ENCODE measurements at places on chromosomes 2 and 18. TPM values are rescaled to one million over a fixed set of nuclear protein-coding genes. Genes with fewer than 3 reads are reported as not detected.

- H3K4me1 ChIP-seq = peaks cover 7% of the 10 kb centered on the region
- no peak overlapping the region for H3K4me3 ChIP-seq
Observed at GRCh38 chr2:64317707-64318475, 136.1 kb upstream of the LGALSL start.

DNA sequence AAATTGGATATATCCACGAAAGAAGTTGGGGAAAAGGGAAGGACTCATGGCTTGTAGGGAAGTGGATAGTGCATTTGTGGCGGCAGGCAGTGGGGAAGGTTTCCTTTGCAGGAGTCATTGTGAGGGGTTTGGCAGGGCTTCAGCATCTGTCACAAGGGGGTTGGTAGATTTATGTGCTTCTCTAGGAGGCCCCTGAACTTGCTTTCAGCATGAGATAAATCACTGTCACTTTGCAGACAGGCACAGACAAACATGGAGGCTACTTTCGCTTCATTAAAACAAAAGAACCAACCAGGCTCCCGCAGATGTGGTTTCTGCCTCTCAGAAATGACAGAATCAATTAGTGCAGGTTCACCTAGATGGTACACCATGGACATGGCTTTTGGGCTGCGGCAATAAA is 340.7 kb downstream of the TGIF1 start:
- H3K27ac ChIP-seq = no peak overlapping the region
- DNase-seq = no peak
- no peaks in the 10 kb centered on the region for H3K27me3 ChIP-seq
- no peaks in the 10 kb centered on the region for H3K4me1 ChIP-seq

DNA sequence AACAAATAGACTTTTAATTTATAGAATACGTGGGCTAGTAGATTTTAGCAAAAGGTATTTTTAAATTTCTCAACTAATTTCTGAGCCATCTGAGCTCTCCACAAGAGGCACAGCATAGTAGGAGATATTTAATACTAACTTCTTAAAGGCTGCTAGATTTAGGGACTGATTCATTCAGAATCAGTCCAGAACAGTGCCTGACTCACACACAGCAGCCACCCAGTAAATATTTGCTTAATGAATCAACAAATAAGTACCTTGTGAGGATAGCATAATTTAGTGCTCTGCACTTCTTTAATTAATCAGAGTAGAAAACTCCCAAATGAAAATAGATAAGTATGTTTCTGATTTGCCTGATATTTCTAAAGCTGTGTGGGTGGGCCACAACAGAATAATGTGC is 35.6 kb upstream of the SYT4 start:
- no peaks in the 10 kb centered on the region for H3K36me3 ChIP-seq
- DNase-seq = no peak
- no peaks in the 10 kb centered on the region for H3K27me3 ChIP-seq
- H3K4me3 ChIP-seq = no peak overlapping the region

DNA sequence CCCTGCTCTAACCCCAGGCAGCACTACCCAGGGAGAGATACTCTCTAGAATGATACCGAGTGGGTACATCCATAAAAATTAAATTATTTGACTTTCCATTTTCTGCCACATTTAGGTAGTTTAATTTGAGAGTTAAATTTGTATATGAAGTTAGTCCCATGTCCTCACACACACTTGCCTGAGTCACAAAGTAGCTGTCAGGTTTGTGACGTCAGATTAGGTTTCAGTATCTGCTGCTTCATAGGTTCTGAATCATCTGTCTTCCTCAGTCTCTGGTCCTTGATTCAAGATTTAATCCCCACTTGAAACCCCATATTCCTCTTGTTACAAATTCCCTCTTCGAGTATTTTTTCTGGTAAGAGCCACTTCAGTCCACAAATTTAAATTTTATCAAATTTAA is 738.6 kb upstream of the FAM98A start:
- H3K27ac ChIP-seq = no peak overlapping the region
- H3K4me3 ChIP-seq = no peak overlapping the region

Gene DYNAP
- 0.24 TPM for total RNA-seq

Measured in testis (tissue), 5 donors.